ENCODE measurements at places on chromosomes 5 and 9.

GRCh38 chr5:93151896-93152295 lies 429.1 kb downstream of the NR2F1-AS1 start:
- no peak for DNase-seq

DNA sequence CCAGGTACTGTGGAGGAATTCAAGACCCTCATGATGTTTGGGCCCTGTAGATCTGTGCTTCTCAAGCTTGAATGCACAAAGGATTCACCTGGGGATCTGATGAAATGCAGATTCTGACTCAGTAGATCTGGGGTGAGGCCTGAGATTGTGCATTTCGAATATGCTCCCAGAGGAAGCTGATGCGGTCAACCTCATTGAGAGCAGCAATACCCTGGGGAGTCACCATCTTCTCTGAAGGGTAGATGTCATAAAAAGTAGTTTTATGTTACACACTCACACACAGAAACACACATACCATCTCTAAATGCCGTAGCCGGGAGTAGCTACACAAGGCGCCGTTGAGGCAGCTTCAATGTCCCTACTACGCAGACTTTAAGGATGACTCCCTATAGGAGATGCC lies 55.8 kb upstream of the CPEB4 start:
- no peak for DNase-seq

DNA sequence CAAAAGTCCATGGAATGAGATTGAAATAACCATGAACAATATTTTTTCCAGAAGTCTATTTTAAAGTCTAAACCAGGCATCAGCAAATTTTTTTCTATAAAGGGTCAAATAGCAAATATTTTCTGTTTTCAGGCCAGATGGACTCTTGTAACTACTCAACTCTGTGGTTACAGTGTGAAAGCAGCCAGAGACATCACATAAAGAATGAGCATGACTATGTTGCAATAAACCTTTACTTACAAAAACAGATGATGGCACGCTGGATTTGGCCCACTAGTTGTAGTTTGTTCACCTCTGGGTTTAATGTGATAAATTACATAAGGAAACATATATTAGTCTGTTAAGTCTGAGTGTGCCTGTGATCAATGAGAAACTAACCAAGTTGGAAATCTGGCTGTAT lies 319.2 kb downstream of the TRPM3 start:
- no peak for DNase-seq

DNA sequence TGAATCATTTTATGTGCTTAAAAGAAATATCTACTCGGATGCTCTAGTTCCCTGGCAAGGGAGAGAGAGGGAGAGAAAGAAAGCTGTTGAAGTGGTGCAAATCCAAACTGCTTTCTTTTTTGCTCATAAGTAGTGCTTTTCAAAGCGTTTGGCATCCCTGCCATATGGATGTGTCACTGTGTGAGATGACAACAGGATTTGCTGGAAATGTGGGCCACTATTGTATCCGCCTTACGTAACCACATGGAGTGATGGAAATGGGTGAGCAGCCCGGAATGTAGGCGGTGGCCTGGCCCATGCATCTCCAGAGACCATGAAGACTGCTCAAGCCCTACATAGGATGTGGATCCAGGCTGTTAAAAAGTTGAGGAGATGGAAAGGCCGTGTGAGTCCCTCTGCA lies 30.8 kb downstream of the TJP2 start:
- no peak for DNase-seq

GRCh38 chr9:136571531-136571930 lies 25.7 kb upstream of the NOTCH1 start:
- DNase-seq, result no peak

DNA sequence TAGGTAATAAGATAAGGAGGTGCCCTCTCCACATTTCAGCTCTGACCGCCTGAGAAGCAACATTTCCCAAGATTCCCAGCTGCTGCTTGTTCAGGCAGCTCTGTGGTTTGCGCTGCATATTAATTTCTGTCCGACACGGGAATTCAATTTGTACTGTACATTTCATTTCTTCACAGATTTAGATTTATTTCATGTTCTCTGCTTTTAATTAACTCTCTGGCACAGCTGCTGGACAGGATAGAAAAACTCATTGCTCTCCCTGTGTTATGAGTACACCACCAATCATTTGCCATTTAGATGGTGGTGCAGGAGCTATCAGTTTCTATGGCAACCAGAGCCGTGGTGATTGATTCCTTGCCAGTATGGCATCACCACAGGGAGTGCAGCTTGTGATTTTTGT lies 558.5 kb downstream of the DMRTA1 start:
- DNase-seq, result no peak

DNA sequence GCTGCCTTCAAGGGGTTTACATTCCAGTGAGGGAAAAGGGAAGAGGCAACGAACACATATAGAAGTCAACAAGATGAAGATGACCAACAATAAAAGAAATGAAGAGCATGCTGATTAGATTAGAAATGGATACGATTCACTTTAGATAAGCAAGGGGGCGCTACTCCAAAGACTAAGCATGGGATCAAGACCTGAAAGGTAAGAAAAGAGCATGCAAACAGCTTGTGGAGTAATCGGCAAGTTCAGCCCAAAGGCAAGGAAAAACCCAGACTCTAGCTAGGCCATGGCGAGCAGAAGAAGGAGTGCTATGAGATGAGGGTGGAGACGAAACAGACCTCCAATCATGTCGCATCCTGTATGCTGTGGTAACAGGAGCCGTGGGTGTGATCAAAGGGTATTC lies 124.4 kb downstream of the FANCC start:
- DNase-seq, result no peak

GRCh38 chr9:134947265-134947955 lies 29.7 kb upstream of the FCN1 start:
- no peak for DNase-seq

All from CD14-positive monocyte (primary cell).